Lower leg skin (tissue), 4 donors: ENCODE measurements at places on chromosomes 16 and 17.

DNA sequence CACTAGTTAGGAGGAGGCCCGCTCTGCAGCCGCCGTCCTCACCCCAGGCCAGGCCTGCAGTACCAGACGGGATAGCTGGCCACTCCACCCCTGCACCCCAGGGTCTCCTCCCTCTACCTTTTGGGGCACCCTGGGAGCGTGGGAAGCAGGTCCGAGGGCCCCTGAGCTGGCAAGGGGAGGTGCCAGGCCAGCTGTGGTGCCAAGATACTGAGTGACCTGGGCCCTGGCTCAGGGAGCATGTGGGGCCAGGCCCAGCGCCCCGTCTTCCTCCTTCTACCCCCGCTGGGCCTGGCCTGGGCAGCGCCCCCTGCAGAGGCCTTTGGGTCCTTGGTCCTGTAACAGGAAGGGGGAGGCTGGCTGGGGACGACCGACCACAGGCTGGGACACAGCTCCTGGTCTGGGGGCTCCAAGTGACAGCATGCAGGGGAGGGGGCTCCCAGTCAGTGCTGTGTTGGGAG, 13.0 kb downstream of the PAM16 start:
- DNase-seq: no peak

GRCh38 chr17:45048795-45049563, 2.5 kb downstream of the DCAKD start:
- no peak for DNase-seq

GRCh38 chr17:29049541-29050145, 6.7 kb downstream of the PIPOX start:
- DNase-seq: no peak

GRCh38 chr16:9840761-9841665, 341.2 kb downstream of the GRIN2A start:
- DNase-seq: no peak

DNA sequence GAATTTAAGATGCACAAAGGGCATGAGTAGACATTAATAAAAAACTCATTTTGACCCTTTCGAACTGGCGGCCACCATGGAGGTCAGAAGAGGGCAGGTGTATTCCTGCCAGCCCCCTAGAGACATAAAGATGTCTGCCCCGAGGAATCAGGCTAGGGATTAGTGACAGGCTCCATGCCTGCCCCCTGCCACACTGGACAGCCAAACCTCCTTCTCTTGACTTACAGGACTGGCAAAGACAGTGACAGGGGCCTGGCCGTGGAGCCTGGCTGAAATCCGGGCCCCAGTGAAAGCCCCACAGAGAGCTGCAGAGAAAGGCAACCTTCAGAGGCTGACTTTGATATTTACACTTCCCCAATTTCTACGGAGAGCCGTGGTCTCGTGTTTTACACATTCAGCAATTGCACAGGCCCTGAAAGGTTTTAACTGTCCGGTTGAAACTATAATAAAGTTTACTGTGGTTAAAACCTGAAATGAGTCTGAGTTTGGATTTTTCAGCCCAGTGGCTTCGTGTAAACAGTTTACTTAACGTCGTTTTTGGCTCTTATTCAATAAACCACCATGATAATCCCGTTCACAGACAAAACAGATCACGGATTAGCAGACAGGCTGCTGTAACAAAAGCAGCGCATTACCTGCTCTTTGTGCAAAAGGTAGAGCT, 243.9 kb upstream of the MYOCD start:
- no peak for DNase-seq

DNA sequence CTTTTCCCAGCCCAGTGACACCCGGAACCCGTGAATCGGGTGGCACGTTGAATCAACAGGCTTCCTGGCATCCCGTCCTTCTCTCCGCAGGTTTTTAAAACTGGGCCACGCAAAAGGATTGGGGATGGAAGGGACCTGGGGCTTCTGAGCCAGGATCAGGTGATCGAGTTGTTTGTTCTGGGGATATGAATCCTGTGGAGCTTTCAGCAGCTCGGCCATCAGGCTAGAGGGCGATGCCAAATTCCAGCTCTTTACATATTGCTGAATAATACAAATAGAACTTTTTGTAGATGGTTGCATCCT, 473 bp downstream of the SUPT6H start:
- no peak for DNase-seq

DNA sequence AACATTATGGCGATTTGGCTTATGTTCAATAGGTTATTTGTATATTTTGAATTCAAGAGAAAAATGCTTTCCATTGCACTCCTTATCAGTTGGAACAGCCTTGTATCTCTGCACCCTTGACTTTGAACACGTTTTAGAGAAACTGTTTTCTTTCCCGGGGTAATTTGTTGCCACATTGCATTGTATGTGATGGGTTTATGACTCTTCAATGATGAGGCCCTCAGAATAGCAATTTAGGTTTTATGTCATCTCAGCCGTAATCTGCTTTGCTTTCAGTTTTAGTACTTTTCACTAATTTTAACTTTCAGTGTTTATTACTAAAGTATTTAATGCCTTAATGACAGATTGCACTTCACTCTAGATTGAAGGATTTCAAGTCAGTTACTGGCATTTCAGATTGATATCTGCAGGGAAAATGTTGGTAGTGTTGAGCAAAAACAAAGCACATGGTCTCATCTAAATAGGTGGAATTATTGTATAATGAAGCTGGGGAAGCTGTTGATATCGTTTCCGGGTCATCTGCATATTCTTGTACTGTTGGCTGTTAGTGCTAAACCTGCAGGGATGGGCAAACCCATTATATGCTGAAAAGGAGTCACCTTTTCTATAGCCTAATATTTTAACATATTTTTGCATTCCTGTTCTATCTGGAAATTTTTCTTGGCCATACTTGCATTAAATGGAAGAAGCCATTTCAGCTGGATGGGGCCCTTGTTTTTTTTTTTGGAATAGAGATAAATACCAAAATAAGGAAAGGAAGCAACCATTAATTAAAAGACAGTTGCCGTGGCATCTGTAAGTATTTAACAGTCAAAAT, 2.0 kb downstream of the LUC7L3 start:
- DNase-seq: no peak

- DNase-seq: no peak
Measured at GRCh38 chr17:78904371-78904770, 1.4 kb upstream of the CEP295NL start.

GRCh38 chr16:30710971-30711370, 12.0 kb downstream of the SRCAP start:
- no peak for DNase-seq

DNA sequence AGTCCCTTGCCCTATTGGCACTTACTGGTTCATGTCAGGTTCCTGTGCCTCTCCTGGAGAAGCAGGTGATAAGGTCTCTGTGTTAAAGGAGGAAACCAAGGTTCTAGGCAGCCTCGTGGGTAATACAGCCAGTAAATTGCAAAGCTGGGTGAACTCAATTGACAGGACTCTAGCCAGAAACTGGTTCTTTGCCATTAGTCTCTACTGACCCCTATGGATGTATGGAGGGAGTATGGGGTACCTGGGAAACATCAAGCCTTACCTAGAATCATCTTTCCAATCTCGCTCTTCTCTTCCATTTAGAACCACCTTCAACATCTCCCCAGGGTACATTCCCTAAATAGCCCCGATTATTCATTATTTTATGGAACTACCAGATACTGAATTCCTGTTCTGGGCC, 169.3 kb downstream of the CDH13 start:
- DNase-seq: no peak

GRCh38 chr16:53964145-53964790, 260.3 kb downstream of the FTO start:
- DNase-seq: no peak

- DNase-seq: no peak
Measured at GRCh38 chr17:38357486-38358123, 6.0 kb downstream of the SOCS7 start.

DNA sequence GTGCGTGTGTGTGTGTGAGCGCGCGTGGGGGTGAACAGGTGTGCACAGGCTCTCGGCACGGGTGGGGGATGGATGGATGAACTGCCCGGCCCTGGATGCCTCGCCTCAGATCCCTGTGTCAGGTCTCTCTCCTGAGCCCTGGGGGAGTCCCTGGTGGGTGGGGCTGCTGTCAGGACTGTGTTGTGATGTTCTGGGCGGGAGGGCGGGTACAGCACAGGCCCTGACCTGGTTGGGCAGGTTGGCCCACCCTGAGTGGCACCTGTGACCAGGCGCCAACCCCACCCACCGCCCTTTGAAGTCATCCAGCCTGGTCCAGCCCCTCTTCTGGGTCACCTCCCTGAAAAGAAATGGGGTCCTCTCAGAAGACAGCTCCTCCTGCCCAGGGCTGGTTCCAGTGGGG, 41.6 kb upstream of the TAC4 start:
- DNase-seq: peak; percentile 41

GRCh38 chr17:33457477-33457876, 164.4 kb upstream of the ASIC2 start:
- DNase-seq: no peak

DNA sequence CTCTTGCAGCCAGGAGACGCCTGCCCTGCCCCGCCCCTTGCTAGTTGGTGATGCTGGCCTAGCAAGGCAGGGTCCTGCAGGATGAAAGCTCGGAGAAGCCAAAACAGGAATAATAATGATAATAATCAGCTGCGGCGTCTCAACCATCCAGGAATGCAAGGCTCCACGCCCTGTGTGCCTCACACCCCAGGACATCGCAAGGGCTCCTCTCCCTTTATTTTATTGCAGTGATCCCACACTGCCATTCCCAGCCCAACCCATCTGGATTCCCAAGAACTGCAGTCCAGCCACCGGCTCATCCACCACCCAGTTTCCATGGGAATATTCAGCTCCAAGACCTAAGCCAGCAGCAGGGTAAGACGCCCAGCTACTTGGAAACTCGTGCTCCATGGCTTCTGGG, 21.0 kb upstream of the ZNF652 start:
- DNase-seq: no peak

DNA sequence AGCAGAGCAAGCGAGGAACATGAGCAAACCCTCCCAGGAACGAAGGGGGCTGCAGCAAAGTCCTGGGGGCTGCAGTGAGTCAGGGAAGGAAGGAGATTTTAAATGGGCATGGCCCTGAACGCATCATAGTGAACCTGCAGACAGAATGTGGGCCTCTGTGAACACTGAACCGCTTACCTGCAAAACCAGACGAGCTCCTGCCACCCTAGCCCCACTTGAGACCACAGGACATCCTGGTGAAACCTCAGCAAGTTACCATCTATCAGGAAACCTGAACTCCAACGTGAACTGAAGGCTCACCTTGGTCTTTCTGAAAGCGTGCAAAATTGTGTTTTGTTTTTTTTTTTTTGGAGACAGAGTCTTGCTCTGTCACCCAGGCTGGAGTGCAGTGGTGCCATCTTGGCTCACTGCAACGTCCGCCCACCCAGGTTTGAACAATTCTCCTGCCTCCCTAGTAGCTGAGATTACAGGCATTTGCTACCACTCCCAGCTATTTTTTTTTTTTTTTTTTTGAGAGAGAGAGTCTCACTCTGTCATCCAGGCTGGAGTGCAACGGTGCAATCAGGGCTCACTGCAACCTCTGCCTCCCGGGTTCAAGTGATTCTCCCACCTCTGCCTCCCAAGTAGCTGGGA, 30.8 kb downstream of the FANCA start:
- DNase-seq: no peak

DNA sequence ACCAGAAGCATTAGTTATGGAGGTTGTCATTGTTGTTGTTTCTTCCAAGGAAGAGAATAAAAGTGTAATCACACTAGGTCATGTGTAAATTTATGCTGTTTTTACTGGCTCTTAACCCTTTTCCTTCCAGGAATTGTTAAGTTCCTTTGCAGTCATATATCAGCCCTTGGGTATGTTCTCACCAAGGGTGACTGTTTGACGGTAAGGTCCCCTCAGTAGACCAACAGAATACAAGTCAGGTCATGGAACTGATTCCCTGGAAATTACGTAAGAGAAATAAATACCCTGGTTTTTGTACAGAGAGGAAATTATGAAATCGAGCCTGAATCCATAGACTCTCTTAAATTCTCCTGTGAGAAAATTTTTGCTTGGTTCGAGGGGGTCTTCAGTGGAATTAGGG, 11.2 kb upstream of the KCNJ2 start:
- DNase-seq: no peak

DNA sequence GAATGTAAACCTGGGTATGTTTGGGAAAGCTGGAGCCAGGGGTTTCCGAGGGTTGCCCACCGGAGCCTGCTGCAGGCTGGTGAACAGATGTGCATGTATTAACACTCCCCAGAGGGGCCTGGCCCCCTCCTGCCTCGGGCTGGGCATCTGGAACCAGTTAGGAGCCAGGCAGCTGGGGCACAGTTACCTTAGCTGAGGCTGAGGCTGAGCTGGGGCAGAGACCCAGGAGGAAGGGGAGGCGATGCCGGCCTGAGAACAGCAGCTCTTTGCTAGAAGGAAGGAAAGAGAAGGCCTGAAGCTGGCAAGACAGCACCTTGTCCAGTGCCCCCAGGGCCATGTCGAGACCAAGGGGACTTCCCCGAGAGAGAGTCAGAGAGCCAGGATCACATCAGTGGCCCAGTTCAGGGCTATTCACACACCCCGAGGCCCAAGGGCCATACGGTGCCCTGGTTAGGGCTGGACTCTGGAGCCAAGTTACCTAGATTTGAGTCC, 65.8 kb downstream of the RMI2 start:
- no peak for DNase-seq

DNA sequence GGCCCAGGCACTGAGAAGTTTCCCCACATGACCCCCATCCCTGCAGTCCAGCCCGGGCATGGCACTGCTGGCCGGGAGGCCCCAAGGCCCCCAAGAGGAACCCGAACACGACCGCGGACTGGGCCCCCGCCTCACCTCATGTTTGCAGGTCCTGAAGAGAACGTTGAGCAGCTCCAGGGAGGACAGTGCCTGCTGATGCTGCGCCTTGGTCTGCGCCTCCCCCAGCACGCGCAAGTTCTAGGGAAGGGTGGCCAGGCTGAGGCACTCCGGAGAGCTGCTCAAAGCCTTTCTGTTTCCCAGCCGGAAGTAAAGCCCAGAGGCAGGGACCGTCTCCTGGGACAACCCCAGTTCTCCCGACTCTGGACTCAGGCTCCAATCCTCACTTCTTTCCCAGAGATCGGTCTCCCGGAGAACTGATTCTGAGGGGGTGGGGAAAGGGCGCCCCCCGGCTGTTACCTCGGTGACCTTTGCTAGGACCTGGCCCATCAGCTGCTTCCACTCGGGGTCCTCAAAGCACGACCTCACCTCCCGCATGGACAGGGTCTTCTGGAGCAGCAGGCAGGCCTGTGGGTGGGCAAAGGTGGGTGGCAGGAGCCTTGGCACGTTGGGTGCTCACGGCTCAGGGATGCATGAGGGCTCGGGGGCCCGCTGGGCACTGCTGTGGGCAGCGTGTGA, 13.7 kb downstream of the MYBBP1A start:
- no peak for DNase-seq

DNA sequence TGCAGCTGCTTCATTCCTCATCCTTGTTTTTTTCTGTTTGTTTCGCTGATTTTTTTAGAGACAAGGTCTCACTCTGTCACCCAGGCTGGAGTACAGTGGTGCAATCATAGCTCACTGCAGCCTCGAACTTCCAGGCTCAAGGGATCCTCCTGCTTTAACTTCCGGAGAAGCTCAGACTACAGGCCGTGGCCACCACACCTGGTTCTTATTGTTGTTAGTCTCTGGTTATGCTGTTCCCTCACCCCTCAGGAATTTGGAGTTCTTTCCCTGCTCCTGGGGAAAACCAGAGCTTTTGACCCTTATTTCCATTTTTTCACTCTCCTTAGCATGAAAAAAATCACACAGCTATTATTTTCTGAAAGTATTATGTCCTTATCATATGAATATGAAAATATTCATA, 1.8 kb downstream of the ODF4 start:
- DNase-seq: no peak
